Osteoblast (primary cell): ENCODE measurements at places on chromosomes 5 and 9. TPM values are rescaled to one million over a fixed set of nuclear protein-coding genes. Genes with fewer than 3 reads are reported as not detected.

PALM2AKAP2 gene
- 19.4 and 25.3 TPM in 2 replicates for total RNA-seq

PSAT1 gene
- 175 and 182 TPM in 2 replicates for total RNA-seq

TMEM215 gene
- total RNA-seq = not detected in 2 replicates

NDST1 gene
- 89.9 and 104 TPM in 2 replicates for total RNA-seq

STK32A gene
- total RNA-seq = 1.2 and 1.8 TPM in 2 replicates

FAM114A2 gene
- total RNA-seq = 31.8 and 40.9 TPM in 2 replicates

MSX2 gene
- total RNA-seq = 1.5 and 2.2 TPM in 2 replicates

ZFP2 gene
- total RNA-seq = 1.2 and 1.4 TPM in 2 replicates

PAPPA gene
- 56.5 and 86.9 TPM in 2 replicates for total RNA-seq

FREM1 gene
- total RNA-seq = under 0.01 and 0.72 TPM in 2 replicates

GRM6 gene
- total RNA-seq = not detected in 2 replicates

PCDHB3 gene
- 0.36 and 0.88 TPM in 2 replicates for total RNA-seq

GLRA1 gene
- not detected in 2 replicates for total RNA-seq

UGT3A1 gene
- total RNA-seq = not detected in 2 replicates

GCNT4 gene
- total RNA-seq = 2.5 and 2.7 TPM in 2 replicates

NUTM2F gene
- not detected in 2 replicates for total RNA-seq

PCDHGA10 gene
- 23.2 and 24.8 TPM in 2 replicates for total RNA-seq

FOXD4L5 gene
- under 0.01 TPM in 1 of 2 replicates, not detected in the other for total RNA-seq

TRIM36 gene
- total RNA-seq = under 0.01 and 0.36 TPM in 2 replicates

ANKRD34B gene
- not detected in 2 replicates for total RNA-seq

GRXCR2 gene
- not detected in 2 replicates for total RNA-seq

PCDHAC1 gene
- 0.29 and 0.36 TPM in 2 replicates for total RNA-seq

IL31RA gene
- 0.36 TPM in 1 of 2 replicates, not detected in the other for total RNA-seq

TEK gene
- 4.1 and 8.3 TPM in 2 replicates for total RNA-seq

THBS4 gene
- 0.29 and 0.36 TPM in 2 replicates for total RNA-seq

LIFR gene
- 33.6 and 39.8 TPM in 2 replicates for total RNA-seq

APBA1 gene
- 1.8 and 5.3 TPM in 2 replicates for total RNA-seq

GBGT1 gene
- total RNA-seq = 3.3 and 3.8 TPM in 2 replicates

CORO2A gene
- 0.29 and 0.72 TPM in 2 replicates for total RNA-seq
